Muscle of back (tissue), 13 donors: ENCODE measurements at places on chromosomes 4 and X.

- no peak for DNase-seq
Observed at GRCh38 chrX:85499400-85499799, 119.9 kb upstream of the POF1B start.

DNA sequence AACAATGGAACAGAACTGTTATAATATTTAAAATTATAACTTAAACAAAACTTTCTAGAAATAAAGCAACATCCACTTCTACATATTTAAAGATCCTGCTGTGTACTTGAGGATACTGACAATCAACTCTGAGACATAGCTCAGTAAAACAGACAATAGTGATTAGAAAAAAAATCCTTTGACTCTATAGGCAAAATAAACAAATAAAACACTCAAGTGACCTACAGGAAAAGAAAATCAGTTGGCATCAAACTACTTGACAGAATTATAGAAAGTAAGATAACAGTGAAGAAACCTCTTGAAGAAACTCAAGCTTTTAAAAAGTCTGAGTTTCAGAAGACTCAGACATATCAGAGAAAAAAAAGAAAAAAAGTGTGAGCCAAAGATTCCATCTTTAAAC is 55.9 kb upstream of the THOC2 start:
- DNase-seq, result no peak

- no peak for DNase-seq
Observed at GRCh38 chr4:1204828-1205585, 32.6 kb upstream of the SPON2 start.

DNA sequence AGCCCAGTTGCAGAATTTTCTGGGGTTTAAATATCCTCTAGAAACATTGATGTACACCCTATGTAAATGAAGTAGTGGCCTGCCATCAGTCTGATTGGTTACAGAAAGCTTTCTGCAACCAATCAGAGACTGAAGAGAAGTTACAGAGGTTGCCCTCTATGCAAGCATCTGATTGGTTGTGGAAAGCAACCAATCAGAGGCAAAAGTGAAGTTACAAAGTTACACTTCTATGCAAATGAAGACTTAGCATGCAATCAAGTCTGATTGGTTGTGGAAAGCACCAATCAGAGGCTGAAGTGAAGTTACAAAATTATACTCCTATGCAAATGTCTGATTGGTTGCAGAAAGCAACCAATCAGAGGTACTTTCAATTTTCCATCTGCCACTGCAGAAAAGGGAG is 51.9 kb upstream of the USP9X start:
- DNase-seq, result no peak

DNA sequence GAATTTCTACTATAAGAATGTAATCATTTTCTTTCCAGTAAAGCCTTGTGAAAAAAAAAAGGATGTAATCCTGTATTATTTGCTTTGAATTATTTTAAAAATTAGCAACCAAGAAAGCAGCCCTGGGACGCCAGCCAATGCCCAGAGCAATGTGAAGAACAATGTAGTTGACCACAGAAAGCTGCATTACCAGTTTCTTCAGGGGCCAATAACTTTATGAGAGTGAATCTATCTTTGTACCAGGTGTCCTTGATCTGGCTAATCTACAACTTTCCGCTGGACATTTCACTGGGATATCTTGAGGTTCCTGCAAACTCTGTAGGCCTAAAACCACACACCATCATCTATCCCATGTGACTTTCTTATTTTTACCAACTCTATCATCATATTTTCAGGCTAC is 7.6 kb upstream of the KLHL2 start:
- DNase-seq, result no peak

DNA sequence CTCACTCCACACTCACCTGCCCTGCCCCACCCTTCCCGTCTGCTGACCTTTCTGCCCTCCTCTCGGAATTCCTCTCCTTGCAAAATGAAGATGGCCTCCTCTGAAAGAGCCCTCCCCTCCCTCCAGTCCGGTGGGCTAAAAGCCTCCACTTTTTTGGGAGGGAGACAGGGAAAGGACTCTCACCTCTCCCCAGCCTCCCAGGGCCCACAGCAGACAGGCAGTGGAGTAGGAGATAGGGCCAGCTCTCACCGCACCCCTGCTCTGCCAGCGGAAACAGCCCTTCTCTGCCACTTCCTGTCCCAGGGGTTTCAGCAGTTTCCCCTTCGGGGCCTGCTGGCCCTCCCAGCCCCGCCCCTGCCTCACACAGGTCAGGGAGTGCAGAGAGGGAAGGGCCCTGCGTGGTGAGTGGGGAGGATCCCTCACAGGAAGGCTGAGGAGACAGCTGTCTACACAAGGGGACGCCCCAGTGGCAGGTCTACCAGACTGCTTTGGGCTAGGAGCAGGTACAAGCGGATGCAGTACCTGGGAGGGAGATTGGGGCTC is 18.2 kb downstream of the ELF4 start:
- no peak for DNase-seq

GRCh38 chrX:46328133-46328532 is 217.1 kb downstream of the ZNF674 start:
- no peak for DNase-seq

DNA sequence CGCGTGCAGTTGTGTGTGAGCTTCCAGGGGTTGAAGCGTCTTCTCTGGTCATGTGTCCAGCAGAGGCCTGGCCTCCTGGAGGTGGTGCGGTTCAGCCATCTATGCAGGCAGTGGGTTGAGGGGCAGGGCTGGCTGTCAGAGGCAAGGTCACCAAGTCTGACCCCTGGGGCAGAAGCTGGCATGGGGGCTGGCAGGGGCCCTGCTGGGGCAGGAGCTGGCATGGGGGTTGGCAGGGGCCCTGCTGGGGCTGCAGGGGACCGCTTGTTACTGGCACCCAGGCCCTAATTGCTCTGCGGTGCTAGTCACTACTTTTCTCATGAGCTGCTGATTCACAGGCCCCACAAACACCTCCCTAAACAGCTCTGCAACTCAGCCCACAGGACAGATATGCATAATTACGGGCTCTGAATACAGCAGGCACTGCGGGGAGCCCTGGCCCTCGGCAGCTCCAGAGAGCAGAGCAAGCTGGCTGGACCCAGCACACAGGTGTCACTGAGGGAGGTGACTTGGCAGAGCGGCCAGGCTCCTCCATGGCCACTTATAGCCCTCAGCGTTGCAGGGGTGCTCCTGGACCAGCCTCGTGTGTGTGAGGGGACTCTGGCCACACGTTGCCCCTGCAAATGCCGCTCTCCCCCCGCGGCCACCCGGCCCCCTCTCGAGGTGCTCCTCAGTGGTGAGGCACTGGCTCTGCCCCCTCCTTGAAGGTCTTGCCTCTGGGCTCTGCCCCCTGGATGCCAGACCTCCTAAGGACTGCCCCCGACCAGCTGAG is 32.7 kb downstream of the CPLX1 start:
- no peak for DNase-seq

- DNase-seq, result no peak
Observed at GRCh38 chr4:128527351-128527750, 239.7 kb upstream of the PGRMC2 start.

GRCh38 chr4:145553375-145553774 is 65.8 kb upstream of the MMAA start:
- no peak for DNase-seq

GRCh38 chr4:167897116-167897515 is 195.2 kb upstream of the ANXA10 start:
- DNase-seq, result no peak

DNA sequence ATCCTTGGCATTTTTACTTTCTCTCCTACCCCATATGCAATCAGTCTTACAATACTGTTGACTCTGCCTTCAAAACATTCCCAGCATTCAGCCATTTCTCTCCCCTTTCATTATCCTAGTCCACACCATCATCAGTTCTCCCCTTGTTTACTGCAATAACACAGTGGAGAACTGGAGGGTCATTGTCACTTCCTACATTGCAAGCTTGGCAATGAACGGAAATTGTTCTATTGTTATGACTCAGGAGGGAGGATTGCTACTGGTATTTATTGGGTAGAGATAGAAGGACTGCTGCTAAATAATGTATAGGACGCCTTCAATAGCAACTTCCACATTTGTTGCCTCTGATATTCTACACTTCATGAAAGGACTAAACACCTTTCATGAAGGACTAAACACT is 231.8 kb downstream of the BANK1 start:
- DNase-seq, result no peak

DNA sequence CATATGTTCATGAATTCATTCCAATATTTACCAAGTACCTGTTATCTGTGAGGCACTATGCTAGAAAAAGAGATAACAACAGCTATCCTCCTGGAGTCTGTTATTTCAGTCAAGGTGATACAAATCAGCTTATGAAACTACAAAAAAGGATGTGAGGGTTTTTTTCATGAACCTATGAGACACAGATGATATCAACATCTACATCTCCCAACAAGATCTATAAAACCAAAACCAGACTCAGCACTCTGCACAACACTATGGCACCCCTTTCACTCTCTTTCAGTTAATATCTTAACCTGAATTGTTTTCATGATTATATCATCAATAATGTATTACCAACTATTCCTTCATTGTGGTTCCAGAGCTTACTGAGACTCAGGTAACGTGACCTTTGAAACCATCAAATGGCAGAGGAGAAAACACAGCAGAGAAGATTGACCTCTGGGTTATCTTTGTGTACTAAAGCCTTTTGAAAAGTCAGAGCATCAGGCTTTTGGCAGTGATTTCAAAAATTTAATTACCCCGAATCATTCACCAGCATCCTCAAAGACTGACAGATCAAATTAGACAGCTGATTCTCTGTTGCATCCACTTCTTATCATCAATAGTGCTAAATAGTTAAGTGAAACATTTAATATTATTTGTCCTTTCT is 244.6 kb upstream of the FTHL17 start:
- DNase-seq, result no peak

GRCh38 chr4:125620066-125620860 is 305.5 kb downstream of the FAT4 start:
- peak; percentile 78 for DNase-seq

DNA sequence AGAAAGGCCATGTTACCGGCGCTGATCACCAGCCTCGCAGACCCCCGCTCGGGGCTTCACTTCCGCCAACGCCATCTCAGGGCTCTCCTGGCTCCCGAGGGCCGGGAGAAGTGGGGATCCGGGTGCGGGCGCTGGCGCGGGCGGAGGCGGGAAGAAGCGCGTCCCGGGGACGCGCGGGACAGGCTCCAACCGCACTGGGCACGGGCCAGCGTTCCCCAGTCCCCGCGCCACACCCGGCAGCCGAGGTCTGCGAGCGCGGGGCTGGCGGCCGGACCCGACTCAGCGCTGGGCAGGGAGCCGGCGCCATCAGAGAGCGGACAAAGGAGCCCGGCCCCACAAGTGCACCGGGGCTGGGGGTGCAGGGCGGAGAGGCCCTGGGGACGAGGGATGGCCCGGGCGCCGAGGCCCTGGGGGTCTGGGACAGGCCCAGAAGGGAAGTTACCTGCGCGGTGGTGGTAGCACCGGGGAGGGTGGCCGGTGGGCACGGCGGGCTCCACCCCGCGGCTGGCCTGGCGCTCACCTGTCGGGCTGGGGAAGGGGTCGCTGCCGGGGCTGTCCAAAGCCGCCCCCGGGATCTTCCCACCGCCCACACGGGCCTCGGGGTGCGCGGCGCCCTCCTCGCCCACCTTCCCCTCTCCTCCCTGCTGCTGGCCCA is 449 bp downstream of the CTPS2 start:
- no peak for DNase-seq

DNA sequence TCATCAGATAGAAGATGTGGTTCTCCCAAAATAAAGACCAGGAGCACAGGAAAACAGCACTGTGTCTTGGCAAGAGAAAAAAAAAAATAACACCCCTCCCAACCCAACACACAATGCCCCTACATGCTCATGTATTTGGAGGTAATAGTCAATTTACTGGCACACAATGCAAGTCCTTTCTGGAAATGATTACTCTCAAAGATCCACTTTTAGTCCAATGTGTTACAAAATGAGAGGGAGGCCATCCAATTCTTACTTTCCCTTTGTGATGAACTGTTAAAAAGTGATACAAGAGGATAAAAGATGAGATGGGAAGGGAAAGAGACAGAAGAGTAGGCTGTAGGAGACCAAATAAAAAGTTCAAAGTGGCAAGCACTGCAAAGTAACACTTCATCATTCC is 180.3 kb upstream of the DKK2 start:
- no peak for DNase-seq

GRCh38 chrX:12843061-12843667 is 23.7 kb upstream of the TLR7 start:
- no peak for DNase-seq

DNA sequence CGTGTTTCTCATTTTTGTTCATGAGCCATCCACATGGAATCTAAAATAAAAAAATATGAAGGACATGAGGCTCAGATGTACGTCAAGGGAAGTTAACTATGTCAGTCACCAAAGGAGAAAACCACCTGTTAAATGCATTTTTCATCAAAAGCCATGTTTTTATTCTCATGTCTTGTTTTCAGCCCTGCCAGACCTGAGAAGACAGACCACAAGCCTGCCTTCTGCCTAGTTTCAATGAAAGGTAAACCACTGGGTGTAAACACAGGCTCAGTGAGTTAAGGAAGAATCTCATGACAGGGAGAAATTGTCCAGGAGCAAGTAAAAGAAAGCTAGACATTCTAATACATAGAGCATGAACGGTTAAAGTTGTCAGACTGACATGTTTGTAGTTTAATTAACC is 52.3 kb upstream of the TNIP3 start:
- DNase-seq, result no peak

DNA sequence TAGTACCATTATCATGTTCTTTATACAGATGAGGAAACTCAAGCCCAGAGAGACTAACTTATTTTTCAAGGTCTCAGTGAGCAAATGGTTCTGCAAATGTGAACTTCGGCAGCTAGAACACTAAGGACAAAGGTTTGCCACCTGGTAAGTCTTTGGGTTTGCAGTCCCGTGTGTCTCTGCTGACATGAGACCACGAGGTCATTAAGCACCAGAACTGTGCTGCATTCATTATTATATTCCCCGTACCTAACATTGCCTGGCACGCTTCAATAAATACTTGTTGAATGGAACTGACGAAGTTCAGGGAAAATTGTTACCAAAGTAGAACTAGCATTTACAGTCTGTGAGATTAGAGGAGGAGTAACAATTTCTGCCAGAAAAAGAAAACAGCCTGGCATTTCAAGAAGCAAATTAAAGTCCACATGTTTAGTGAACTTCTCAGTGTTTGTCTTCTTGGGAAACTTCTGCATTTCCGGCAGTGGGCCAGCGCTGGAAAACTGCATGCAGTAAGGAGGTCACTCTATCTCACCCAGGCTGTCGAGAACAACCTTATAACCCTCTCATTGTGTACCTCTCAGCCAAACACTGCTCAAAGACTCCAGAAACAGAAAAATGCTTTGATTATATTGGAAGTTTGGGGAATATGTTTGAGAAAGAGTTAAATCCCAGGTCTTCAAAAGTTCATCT is 67.4 kb upstream of the CPEB2 start:
- no peak for DNase-seq

- DNase-seq, result no peak
Observed at GRCh38 chrX:7689791-7690412, 153.1 kb upstream of the VCX start.

- DNase-seq, result no peak
Observed at GRCh38 chr4:69214716-69215115, at the start of gene UGT2B11. Gene UGT2B11, minus strand, starts transcription at chr4:69214748. Its CDS starts 26 bp downstream, at chr4:69214722.

DNA sequence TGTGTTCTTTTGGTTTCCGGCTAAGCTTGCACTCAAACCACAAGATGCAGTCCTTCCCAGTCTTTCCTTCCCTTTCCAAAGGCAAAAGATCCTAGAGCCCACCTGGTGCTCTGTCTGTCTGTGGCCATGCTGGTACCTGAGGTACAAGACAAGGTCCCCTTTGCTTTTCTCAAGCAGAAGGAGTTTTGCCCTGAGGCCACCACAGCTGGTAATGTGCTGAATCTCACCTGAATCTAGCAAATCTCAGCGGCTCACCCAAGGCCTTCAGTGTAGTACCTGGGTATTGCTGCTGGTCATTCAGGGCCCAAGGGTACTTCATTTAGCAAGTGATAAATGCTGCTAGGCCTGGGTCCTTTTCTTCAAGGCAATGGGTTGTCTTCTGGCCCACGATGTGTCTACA is 20.5 kb upstream of the KLF8 start:
- DNase-seq, result no peak
